Left lung (tissue), 14 donors: ENCODE measurements at places on chromosomes 16 and 17. TPM values are rescaled to one million over a fixed set of nuclear protein-coding genes. Genes with fewer than 3 reads are reported as not detected.

DNA sequence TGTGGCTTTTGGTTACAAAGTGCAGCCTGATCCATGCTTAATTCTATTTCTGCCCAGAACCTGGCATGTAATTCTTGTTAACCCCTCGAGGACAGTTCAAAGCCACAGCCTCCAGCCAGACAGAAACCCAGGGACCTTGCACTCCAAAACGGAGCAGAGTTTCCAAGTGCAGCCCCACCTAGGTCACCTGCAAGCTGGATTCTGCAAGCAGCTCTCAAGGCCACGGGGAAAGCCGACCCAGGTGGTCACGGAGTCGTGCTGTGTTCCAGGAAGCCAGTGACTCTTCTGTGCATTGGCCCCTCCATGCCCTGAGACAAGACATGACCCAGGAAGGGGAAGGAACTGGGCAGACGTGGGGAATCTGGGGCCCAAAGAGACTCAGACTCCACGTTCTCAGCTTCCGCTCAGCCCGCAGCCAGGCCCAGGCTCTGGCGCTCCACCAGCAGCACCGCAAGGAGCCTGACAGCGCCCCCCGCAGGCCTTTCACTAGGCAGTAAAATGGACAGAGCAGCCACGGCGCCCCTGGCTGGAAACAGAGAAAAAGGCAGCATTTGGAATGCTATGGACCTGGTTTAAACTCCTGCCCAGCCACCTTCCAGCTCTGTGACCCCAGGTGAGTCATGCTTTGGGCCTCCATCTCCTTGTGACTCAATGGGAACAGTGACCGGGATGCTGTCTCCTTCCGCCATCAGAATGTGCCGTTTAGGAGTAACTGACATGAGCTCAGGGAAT lies 27.3 kb upstream of the GSG1L start:
- DNase-seq = no peak

GRCh38 chr17:80687839-80688238 lies 143.2 kb downstream of the RPTOR start:
- no peak for DNase-seq

GRCh38 chr16:47888142-47888541 lies 267.7 kb downstream of the ABCC12 start:
- no peak for DNase-seq

- DNase-seq = no peak
These were observed 618.7 kb downstream of the KCNJ18 start for GRCh38 chr17:22310717-22311686.

DNA sequence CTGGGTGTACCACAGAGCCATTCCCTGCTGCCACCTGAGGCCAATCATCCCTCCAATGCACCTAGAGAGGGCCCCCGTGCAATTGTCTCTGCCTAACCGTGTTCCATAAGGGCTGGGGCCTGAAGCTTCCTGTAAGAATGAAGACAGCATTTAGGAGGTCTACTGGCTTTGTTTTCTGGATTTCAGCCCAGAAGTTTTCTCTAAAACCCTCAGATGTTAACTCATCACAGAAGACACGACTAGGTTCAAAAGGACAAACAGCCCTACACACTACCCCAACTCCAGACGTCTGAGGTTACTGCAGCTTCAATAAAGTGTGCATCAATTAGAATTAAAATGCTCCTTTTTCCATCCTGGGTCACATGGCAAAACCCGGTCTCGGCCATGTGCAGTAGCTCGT lies 10.8 kb upstream of the DRG2 start:
- no peak for DNase-seq

DNA sequence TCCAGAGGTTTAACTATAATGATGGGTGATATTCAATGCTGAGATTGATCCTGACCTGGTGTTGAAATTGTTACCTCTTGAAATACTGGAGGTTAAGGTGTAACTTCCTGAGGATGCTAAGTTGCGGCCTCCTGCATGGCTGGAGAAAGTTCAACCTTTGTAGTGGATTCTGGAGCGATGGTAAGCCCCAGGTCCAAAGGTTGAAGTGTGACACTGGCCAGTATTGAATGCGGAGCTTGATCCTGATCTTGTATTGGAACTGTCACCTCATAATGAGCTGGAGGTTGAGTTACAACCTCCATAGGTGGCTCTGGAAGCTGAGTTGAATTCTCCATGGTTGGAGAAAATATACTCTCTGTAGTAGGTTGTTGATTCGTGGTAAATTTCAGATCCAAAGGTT lies 17.0 kb downstream of the RDM1 start:
- DNase-seq = no peak

DNA sequence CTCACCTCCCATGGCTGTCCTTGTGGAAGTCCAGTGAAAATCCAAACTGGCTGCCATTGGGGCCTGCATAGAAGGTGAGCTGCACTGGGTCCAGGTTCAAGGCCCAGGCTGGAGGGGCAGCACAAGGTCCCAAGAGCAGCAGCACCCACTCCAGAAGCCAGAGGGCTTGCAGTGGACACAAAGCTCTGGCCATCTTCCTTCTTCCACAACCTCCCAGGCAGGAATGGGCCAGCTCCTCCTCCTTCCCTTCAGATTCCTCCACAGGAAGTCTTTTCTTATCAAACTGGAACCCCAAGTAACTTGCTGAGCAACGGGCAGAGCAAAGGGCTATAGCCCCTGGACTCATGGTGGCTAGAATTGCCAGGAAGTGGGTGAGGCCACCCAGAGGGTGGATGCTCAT lies at the start of gene ITGA2B:
Gene ITGA2B, minus strand, starts transcription at position 369 of the 400 bp plus-strand sequence. Its CDS starts 176 bp downstream, at position 193.
- DNase-seq = no peak

GRCh38 chr16:9049241-9049640 lies 42.2 kb upstream of the HAPSTR1 start:
- DNase-seq = no peak

- DNase-seq = no peak
These were observed 198.6 kb downstream of the AATF start for GRCh38 chr17:37147301-37147812.

DNA sequence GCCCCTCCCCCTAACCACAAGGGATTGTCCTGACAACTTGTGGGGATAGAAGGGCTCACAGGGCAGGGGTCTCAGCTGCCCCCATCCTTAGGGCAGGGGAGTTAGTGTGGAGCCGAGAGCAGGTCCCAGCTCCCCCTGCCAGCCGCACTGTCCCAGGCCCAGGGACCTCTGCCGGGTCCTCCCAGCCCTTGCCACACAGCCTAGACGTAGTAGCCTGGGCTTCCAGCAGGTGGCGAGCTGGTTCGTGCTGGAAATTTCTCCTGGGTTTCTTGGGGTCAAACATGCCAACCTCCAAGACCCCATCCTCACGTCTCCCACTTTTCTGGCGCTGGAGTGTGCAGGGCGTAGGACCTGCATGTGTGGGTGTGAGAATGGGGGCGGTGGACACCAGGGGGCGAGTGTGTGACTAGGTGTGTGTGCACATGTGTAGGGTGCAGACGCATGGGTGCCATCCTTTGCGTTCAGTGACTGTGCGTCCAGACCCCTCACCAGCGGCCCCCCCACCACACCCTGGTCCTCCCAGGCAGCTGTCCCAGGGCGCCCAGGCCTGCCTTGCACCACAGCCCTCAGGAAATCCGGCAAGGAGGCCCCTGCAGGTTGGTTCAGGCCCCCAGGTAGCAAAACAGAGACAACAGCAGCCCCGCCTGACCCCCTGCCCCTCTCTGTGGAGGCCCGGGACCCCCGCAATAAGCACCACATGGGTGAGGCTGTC lies 29.5 kb downstream of the SBK1 start:
- DNase-seq = no peak

DNA sequence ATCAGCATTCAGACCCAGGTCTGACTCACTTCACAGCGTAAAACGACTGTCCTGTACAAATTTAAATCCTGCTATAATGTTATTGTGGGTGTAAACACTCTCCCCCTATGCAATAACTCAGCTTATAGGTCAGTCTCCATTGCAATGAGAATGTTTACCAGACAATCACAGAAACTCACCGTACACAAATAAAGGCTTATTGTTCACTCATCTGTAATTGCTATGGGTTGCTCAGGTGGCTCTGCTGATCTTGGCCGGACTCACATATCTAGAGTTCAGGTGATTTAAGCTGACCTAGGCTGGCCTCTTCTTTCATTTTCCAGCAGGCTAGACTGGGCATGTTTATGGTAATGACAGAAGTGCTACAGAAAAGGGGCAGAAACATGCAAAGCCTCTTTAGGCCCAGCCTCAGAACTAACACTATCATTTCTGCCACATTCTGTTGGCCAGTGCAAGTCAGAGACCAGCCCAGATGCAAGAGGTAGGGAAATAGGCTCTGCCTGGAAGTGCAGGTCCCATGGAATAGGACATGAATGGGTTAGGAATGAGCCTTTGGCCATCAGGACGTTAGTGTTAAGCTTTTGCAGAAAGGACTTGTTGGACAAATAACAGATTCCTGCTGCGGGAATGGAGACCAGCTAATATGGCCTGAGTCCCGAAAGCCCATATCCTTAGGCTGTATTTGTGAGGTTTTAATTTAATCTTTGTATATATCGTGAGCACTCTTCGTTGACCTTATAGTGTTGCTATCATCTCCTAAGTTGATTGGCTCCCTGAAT lies 44.0 kb downstream of the HLF start:
- DNase-seq = no peak

DNA sequence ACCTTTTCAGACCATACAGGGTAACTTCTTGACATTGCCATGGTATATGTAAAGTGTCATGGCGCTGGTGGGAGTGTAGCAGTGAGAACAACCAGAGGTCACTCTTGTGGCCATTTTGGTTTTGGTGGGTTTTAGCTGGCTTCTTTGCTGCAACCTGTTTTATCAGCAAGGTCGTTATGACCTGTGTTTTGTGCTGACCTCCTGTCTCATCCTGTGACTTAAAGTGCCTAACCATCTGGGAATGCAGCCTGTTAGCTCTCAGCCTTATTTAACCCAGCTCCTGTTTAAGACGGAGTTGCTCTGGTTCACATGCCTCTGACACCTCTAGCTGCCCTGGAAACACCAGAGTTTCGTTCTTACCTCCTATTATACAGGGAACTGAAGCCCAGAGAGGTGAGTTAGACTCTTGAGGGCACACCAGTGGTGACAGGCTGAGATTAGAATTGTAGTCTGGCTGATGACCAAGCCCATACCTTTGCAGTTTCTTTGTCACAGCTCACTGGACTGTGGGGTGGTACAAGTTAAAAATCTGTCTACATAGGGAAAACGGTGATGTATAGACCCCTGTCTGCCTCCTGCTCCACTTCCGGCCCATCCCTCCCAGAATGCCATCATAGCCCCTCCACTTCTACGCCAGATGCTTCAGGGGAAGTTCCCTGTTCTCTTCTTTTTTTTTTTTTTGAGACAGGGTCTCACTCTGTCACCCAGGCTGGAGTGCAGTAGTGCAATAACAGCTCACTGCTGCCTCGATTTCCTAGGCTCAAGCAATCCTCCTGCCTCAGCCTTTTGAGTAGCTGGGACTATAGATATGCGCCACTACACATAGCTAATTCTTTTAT lies 21.0 kb downstream of the KSR1 start:
- DNase-seq = no peak

DNA sequence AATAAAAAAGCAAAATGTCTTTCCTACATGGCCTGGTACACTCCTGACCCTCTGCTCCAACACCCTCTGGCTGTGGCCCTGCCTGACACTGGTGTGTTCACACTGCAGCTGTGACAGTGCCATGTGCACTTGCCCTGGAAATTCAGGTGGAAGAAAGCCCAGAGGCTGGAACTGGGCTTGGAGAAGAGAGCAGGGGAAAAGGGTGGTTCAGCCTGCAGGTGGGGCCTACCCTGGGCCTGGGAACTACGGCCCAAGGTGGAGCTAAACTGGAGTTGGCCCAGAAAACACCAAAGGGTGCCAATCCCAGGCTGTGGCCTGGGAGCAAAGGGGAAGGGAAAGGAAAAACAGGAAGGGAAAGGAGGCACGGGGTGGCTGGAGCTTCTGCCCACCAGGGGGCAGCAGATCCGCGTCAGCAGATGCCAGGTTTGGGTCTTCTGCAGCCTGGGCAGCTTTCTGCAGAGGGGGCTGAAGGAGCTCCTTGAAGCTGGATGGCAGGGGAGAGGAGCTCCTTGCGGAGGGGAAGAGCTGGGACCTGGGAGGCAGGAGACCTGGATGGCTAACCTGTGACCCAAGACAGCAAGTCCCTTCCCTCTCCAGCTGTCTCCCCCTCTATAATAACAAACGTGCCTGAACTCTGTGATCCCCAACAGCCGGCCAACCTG lies 15.4 kb upstream of the CTCF start:
- peak; percentile 73 for DNase-seq

DNA sequence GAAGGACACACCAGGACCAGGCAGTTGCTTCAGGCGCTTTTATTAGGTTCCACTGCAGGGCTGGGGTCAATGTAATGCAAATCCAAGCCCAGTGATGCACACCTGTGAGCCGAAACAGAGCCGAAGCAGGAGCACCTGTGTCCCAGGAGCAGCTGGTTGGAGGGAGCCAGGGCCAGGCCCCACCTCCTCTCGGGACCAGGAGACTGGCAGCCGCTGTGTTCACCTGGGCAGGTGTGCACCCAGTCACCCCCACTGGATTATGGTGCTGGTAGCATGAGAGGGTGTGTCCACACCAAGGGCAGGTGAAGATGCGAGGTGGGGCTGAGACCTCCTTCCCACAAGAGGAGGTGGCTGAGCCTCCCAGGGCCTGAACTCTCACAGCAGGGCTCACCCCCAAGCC lies 4.7 kb upstream of the FAAP100 start:
- DNase-seq = no peak

DNA sequence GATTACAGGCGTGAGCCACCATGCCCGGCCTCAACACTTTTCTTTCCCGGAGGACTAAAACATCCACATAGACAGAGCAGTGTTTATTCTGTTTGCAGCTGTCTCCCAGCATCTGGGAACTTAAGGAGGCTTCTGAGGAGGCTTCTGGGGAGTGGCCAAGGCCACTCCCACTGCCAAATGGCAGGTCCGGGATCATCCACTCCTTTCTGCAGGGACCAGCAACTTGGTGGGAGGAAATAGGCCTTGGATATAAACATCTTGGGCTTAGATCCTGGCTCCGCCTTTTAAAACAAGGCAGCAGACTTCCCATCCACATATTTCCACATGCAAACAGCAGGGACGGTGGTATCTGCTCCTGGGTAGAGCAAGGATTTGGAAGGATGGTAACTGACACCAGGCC lies 14.1 kb upstream of the SPATA32 start:
- DNase-seq = no peak

DNA sequence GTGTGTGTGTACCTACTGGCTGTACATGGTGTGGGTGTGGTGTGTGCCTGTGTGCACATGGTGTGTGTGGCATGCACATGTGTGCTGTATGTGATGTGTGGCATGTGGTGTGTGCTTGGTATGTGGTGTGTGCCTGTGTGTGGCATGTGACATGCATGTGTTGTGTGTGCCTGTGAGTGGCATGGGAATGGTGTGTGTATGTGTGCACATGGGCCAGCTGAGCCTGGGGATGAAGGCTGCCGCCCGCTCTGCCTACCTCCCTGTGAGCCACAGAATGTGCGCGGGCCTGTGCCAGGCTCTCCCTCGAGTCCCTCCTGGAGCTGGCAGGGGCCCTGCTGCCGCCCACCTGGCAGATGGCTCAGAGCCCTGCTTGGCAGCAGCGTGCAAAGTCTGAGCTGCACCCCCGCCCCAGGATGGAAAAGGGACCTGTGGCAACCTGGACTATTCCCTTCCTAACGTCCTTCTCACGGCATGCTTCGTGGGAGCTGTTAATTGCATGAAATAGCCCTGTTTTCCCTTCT lies 9.3 kb downstream of the PRSS27 start:
- DNase-seq = peak; percentile 73

- no peak for DNase-seq
These were observed 17.5 kb downstream of the NDUFAF8 start for GRCh38 chr17:81256616-81257015.

- DNase-seq = peak; percentile 37
These were observed 48.0 kb upstream of the ZFHX3 start for GRCh38 chr16:73095885-73096421.

The WFDC1 gene
- 4.5 TPM for polyA plus RNA-seq

The GLYR1 gene
- 113 TPM for polyA plus RNA-seq

The KRTAP16-1 gene
- polyA plus RNA-seq = not detected

The RPL26 gene
- polyA plus RNA-seq = 2,596 TPM

The VAT1L gene
- polyA plus RNA-seq = 8.8 TPM

The SMPD3 gene
- polyA plus RNA-seq = 3.0 TPM
